Activated CD4-positive, alpha-beta memory T cell treated with anti-CD3 and anti-CD28 coated beads, Interleukin-2, amount 10 ng/mL, durations not matched to agents 7 days and 5 days (primary cell): ENCODE measurements at places on chromosomes 2 and 18. TPM values are rescaled to one million over a fixed set of nuclear protein-coding genes. Genes with fewer than 3 reads are reported as not detected.

GRCh38 chr2:102708847-102709559 lies 52.8 kb upstream of the TMEM182 start:
- H3K36me3 ChIP-seq = no peaks in the 10 kb centered on the region
- H3K27me3 ChIP-seq = peaks cover 12% of the 10 kb centered on the region
- no peak overlapping the region for H3K4me3 ChIP-seq

DNA sequence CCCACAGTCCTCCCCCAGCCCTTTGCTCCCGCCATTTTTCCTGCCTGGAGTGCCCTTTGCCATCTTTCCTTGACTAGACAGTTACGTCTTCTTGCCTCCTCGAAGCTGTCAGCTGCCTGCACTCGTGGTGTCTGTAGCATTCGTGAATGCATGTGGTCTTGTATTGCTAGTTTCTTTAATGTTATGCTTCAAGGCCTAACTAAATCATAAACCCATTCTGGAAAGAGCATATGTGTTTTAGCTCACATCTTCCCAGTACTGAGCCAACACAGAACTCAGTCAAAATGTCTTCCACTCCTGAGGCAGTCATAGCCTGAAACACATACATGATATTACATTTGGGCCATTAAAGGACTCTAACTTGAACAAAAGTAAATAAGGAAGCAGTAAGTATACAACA lies 35.6 kb downstream of the SPC25 start:
- H3K27me3 ChIP-seq = no peaks in the 10 kb centered on the region
- H3K4me1 ChIP-seq = no peaks in the 10 kb centered on the region
- H3K36me3 ChIP-seq = peaks cover 48% of the 10 kb centered on the region
- DNase-seq = no peak

DNA sequence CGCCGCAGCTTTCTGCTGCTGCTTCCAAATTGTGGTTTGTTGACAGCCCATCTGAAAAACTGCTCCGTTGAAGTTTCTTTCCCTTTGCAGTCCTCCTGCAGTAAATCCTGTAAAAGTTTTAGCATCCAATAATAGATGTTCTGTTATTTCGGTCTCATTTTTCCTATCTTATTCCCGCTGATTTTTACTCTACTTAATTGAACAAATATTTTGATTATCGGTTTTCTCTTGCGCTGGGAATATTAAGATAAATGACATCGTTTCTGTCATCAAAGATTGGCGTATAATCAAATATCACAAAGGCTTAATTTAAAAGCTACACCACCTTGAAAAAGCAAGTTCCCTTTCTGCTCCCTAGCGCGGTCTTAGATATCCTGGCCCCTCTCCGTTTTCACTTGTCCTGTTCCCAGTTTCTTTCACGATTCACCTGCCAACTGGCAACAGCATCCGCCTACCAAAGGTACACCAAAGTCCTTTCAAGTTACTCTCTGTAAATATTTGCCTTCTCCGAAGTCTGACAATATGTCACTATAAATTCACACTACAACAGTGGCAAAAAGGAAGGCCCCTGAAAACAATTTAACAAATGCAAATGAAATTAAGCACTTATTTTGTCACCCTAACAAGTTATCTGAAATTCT lies 1.0 kb upstream of the STRN start:
- no peak for DNase-seq
- H3K36me3 ChIP-seq = peaks cover 18% of the 10 kb centered on the region
- no peaks in the 10 kb centered on the region for H3K27me3 ChIP-seq
- H3K27ac ChIP-seq = peak overlapping the region; percentile 99

Gene ACOXL
- 0.30 TPM for total RNA-seq

Gene LCT
- 0.13 TPM for total RNA-seq

- no peak overlapping the region for H3K4me3 ChIP-seq
- peak overlapping the region; percentile 69 for H3K27ac ChIP-seq
- DNase-seq = no peak
Observed at GRCh38 chr2:100643467-100643866, 80.7 kb downstream of the PDCL3 start.

Gene EFEMP1
- total RNA-seq = not detected

GRCh38 chr2:84817239-84817655 lies 63.6 kb downstream of the TRABD2A start:
- H3K4me1 ChIP-seq = peaks cover 23% of the 10 kb centered on the region
- H3K36me3 ChIP-seq = peaks cover 12% of the 10 kb centered on the region
- no peak overlapping the region for H3K4me3 ChIP-seq
- no peak overlapping the region for H3K27ac ChIP-seq

GRCh38 chr2:78355967-78356366 lies 669.5 kb upstream of the REG3G start:
- no peaks in the 10 kb centered on the region for H3K36me3 ChIP-seq
- no peak overlapping the region for H3K27ac ChIP-seq
- H3K27me3 ChIP-seq = no peaks in the 10 kb centered on the region

Gene REG3A
- total RNA-seq = not detected

GRCh38 chr2:144770616-144771230 lies 250.8 kb upstream of the ZEB2 start:
- no peak overlapping the region for H3K4me3 ChIP-seq
- DNase-seq = no peak
- no peak overlapping the region for H3K27ac ChIP-seq
- no peaks in the 10 kb centered on the region for H3K36me3 ChIP-seq

Gene MBD1
- 103 TPM for total RNA-seq

- no peak overlapping the region for H3K4me3 ChIP-seq
- no peaks in the 10 kb centered on the region for H3K4me1 ChIP-seq
- no peak for DNase-seq
Observed at GRCh38 chr2:122210065-122210464, 454.6 kb downstream of the TSN start.

DNA sequence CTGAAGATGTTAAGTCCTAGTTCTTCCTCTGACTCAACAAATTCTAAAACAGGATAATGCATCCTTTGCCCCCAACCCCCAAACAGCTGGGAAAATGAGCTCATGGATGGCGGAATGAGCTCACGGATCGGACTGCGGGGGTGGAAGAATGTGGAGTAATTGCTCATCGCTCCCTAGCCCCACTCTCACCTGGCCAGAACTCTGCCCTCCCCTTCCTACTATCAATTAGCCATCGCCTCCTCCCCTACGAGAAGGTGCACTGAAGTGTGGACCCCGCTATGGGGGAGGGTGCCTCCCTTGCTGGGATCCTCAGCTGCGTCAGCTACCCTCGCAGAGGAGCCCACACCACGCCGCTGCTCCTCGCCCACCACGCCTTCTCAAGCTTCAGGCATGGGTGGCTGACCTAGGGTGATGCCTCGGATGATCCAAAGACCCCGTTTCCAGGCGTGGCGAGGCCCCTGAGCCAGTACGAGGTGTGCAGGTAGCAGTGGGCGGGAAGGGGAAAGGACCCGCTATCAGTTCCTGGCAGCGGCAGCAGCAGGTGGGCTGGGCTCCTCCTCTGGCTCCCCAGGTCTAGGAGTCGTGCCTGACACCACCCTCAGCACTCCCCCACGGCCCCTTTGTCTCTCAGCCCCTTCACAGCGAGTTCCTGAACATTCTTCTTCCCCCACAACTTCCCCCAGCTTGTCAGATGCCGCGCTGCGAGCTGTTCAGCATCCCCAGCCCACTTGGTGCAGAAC lies 82.1 kb upstream of the POMC start:
- no peak for DNase-seq
- peak overlapping the region; percentile 45 for H3K4me3 ChIP-seq
- H3K36me3 ChIP-seq = peaks cover 23% of the 10 kb centered on the region
- peaks cover 15% of the 10 kb centered on the region for H3K4me1 ChIP-seq

DNA sequence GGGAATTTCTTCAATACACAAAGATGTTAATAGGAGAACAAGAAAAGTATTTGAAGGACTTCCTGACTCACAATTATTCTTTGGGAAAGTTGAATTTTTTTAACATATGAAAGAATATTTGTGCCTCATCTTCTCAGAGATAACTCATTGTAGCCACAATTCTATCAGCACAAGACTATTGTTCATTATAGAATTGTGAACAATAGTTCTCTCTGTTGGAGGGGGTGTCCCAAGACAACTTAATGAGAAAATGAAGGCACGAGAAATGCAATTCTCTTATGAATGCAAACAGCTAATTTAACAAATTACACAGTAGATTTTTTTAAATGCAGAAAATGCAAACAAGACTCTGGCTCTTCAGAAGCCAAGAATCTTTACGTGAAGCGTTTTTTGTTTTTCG lies 157.0 kb downstream of the BARD1 start:
- DNase-seq = no peak
- no peaks in the 10 kb centered on the region for H3K4me1 ChIP-seq
- no peak overlapping the region for H3K27ac ChIP-seq

DNA sequence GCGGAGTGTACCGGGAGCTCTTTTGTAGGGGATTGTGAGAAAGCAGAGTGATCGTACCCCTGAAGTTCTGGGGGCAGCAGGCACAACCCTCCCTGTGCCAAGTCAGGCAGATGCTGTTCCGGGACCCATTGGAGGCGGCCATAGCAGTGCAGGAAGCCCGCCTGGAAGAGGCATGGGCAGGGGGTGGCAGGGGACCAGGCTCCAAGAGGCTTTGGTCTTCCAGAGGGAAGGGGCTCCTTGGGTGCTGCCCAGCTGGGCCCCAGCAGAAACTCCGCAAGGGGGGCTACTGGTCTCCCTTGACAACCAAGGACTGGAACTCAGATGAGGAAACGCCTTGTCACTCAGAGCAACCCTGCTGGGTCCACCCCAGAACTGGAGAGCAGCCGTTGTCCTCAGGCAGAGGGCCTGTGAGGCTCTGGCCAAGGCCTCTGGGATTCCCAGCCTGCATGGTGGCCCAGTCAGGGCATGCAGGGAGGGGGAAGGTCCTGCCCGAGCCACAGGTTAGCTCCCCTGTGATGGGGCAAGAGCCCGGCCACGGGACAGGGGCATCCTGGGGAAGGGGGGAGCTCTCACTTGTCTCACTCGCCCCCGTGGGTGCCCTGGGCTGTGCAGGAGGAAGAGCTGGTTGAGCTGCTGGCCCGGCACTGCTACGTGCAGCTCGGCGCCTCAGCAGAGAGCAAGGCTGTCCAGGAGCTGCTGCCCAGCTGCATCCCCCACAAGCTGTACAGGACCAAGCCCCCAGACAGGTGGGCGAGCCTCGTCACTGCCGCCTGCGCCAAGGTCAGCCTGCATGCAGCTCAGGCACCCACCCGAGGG lies 21.0 kb upstream of the GPR17 start:
- no peak overlapping the region for H3K4me3 ChIP-seq

GRCh38 chr18:10051877-10052631 lies 138.2 kb downstream of the VAPA start:
- H3K27ac ChIP-seq = no peak overlapping the region
- H3K4me1 ChIP-seq = no peaks in the 10 kb centered on the region
- no peak for DNase-seq
- H3K4me3 ChIP-seq = no peak overlapping the region
- H3K36me3 ChIP-seq = no peaks in the 10 kb centered on the region
- no peaks in the 10 kb centered on the region for H3K27me3 ChIP-seq

GRCh38 chr2:10169581-10169980 lies 47.0 kb downstream of the RRM2 start:
- H3K36me3 ChIP-seq = peaks cover 41% of the 10 kb centered on the region
- H3K27me3 ChIP-seq = no peaks in the 10 kb centered on the region
- no peak for DNase-seq
- H3K4me3 ChIP-seq = no peak overlapping the region

- H3K27me3 ChIP-seq = no peaks in the 10 kb centered on the region
- H3K36me3 ChIP-seq = peaks cover 7% of the 10 kb centered on the region
- H3K4me1 ChIP-seq = peaks cover 24% of the 10 kb centered on the region
Observed at GRCh38 chr2:15141211-15141610, 419.9 kb downstream of the NBAS start.

GRCh38 chr2:65919550-65920188 lies 487.3 kb upstream of the SPRED2 start:
- no peaks in the 10 kb centered on the region for H3K36me3 ChIP-seq
- no peak overlapping the region for H3K4me3 ChIP-seq
- no peaks in the 10 kb centered on the region for H3K27me3 ChIP-seq

Gene POTEF
- not detected for total RNA-seq

- no peaks in the 10 kb centered on the region for H3K27me3 ChIP-seq
- no peak overlapping the region for H3K4me3 ChIP-seq
- no peak for DNase-seq
- no peaks in the 10 kb centered on the region for H3K4me1 ChIP-seq
Observed at GRCh38 chr2:240789501-240790369, 30.3 kb downstream of the KIF1A start.

DNA sequence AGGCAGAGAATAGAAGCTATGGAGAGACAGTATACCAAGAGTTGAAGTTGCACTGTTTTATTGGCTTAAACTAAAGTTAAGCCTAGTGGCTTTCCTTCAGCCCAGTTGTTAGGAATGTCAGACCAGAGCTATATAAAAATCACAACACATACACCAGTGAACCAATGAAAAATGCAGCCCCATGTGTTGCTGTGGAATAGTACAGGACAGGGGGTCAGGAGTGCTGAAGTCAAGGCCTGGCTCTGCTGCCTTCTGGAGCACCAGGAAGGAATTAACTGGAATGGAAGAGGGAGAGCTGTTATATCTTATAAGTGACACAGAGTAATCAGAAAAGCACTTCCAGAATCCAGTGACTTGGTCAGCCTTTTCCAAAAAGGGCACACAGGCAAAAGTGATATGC lies 58.9 kb downstream of the OSR1 start:
- H3K27me3 ChIP-seq = no peaks in the 10 kb centered on the region
- H3K4me3 ChIP-seq = no peak overlapping the region
- no peaks in the 10 kb centered on the region for H3K4me1 ChIP-seq
- no peak overlapping the region for H3K27ac ChIP-seq

Gene RNF144A
- 20.0 TPM for total RNA-seq

- H3K27me3 ChIP-seq = no peaks in the 10 kb centered on the region
- peaks cover 4% of the 10 kb centered on the region for H3K4me1 ChIP-seq
- H3K36me3 ChIP-seq = peaks cover 75% of the 10 kb centered on the region
- H3K4me3 ChIP-seq = no peak overlapping the region
- H3K27ac ChIP-seq = no peak overlapping the region
- no peak for DNase-seq
Observed at GRCh38 chr2:27238976-27239375, 21.8 kb downstream of the CAD start.
